ENCODE measurements at places on chromosomes 6 and 20.

DNA sequence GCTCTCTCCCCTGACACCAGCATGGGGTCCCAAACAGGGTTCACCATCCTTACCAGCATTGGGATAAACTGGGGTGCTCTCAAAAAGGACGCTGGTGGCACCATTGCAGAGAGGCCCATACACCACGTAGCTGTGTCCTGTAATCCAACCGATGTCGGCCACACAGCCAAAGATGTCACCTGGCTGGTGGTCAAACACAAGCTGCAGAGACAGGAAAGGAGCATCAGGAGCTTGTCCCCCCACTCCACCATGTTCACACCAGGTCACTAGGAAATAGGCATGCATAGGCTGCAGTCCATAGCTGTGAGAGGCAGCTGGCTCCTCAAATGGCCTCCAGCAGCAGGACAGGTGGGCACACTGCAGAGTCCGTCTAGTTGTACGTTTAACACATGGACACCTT is 28.8 kb upstream of the APMAP start:
- no peak for DNase-seq

DNA sequence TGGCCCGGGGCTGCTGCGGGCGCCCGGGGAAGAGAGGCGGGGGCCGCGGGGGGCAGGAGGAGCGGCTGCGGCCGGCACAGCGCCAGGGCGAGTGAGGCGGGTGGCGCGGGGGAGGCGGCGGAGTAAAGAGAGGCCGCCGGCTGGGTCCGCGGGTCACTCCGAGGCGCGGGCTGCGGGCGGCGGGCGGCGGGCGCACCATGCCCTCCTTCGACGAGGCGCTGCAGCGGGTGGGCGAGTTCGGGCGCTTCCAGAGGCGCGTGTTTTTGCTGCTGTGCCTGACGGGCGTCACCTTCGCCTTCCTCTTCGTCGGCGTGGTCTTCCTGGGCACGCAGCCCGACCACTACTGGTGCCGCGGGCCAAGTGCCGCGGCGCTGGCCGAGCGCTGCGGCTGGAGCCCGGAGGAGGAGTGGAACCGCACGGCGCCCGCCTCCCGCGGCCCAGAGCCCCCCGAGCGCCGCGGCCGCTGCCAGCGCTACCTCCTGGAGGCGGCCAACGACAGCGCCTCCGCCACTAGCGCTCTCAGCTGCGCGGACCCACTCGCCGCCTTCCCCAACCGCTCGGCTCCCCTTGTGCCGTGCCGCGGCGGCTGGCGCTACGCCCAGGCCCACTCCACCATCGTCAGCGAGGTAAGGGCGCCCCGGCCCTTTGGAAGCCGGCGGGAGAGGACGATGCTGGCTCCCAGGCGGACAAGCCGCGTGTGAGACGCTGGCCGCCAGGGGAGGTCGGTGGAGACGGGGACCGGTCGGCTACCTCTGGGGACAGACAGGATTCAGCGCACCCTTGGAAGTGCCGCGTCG is at the start of gene SLC22A3:
SLC22A3 (plus strand) TSS at position 156 of the 797 bp plus-strand sequence; CDS start at position 198, 42 bp downstream.
- no peak for DNase-seq

GRCh38 chr20:11354846-11355245 is 562.8 kb upstream of the BTBD3 start:
- no peak for DNase-seq

GRCh38 chr6:39816747-39817146 is 24.6 kb downstream of the DAAM2 start:
- no peak for DNase-seq

DNA sequence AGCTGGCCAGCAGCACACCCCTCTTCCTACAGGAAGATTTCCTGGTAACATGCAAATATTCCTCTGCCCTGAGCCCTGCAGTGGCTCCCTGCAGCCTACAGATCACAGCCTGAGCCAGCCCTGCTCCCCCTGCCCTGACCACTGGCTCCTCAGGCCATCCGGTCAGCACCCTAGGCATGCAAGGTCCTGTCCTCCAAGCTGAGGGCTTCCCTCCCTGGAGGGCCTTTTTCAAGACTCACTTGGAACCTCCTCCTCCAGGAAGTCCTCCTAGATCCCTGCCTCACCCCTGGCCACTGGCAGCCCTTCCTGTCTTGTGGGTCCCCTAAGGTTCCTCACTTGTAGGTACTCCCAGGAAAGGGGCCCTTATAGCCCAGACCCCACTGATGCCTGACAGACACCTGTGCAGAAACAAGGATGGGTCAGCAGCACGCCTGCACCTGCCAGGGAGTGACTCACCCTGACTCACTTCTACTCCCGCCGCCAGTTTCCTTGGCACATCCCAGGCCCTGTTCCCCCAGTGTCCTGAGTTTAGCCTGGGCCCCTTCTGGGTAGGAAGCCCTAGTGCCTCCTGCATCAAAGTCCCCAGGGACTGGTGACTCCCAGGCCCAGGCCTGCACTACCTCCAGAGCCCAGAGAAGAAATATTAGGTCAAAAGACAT is 3.2 kb downstream of the SLC4A11 start:
- no peak for DNase-seq

- no peak for DNase-seq
Measured at GRCh38 chr6:79065232-79065631, 12.8 kb downstream of the PHIP start.

Measured in stimulated activated CD4-positive, alpha-beta T cell treated with anti-CD3 and anti-CD28 coated beads, Interleukin-1b, Interleukin-23, amount 100 ng/mL, for 1 hour (primary cell).